ENCODE measurements at places on chromosomes 12 and 14.

DNA sequence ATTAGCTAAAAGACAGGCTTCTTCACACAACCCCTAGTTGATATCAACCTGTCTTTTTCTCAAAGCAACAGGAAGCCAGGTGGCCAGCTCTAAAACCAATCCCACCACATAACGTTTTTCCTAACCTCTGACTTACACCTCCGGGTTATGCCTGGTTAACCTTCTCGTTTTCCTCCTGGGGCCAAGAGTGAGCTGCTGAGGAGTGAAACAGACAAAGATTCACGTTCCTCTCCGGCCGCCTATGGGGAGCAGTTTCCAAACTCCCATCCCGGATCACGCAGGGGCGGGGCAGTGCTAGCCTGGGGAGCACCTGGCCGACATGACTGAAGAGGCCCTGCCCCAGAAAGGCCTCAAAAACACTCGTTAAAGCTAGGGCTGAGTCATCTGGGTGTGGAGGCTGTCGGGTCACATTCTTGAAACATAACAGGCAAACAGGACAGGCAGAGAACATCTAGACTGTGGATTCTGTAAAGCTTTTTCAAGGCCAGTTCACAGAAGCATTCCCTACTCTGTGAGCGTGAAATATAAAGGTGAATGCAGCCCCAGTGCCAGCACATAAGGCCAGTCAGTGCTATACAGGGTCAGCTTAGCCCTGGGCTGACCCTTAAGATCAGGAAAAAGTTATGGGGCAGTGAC is 25.9 kb upstream of the LGALS3 start:
- no peak for DNase-seq

- no peak for DNase-seq
These were observed 868 bp downstream of the SPATA7 start for GRCh38 chr14:88386256-88386794.

DNA sequence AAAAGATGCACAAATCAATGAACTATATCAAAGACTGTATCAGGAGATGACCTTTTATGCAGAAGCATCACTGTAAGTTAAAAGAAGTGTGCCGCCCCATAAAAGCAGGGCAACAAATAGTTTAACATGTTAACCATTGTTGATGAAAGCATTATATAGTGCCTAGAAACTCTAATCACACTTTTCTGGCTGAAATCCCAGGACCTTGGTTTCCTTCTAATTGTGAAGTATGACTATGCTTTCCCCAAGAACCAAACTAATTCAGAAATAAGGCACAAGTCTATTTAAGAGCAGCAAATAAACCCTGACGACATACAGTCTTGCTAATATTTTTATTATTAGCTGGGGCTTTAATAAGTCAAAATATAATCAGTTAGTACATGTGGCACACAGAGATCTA is 21.7 kb downstream of the RACGAP1 start:
- no peak for DNase-seq

DNA sequence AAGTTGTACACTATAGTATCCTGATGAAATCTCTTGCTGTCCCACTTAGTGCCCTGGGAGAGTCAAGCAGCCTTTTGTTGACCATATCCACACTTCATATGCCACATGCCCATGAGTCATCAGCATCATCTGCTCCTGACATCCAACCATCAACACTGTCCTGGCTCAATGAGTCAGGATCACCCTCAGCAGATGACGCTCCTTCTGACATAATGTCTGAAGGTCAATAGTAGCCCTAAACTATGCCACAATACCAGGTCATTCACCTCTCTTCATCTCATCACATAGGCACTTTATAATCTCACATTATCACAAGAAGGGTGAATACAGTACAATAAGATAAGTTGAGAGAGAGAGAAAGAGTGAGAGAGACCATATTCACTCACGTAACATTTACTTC is 369.0 kb upstream of the FAR2 start:
- no peak for DNase-seq

GRCh38 chr12:124921200-124922031 is 7.0 kb upstream of the UBC start:
- DNase-seq, result no peak

DNA sequence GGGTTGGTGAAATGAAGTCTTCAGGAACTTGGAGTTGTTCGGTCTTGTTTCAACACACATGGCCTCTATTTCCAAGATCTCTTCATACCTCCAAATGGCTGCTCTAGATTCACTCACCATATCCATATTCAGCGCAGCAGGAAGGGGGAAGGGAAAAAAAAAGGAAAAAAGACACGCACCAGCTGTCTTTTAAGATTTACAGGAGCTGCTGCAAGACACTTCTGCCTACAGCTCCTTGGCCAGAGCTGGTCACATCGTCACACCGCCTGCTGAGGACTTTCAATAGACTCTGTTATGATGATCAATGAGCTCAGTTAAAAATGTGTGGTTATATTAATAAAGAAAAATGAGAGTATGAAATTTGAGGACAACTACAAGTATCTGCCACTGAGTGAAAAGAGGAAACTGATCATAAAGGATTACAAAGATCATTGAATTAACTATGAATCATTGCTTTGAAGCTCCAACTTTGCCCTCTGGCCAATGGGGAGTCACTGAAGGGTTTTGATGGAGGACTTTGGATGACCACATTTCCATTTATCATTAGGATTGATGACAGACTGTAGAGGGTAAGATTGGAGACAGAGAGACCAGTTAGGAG is 182.1 kb upstream of the HMGA2 start:
- DNase-seq, result no peak

GRCh38 chr12:90268574-90268973 is 559.9 kb upstream of the ATP2B1 start:
- DNase-seq, result no peak

GRCh38 chr14:77989441-77989991 is 180.7 kb upstream of the NRXN3 start:
- peak; percentile 82 for DNase-seq

- no peak for DNase-seq
These were observed 88.3 kb downstream of the TESC start for GRCh38 chr12:117010693-117011451.

DNA sequence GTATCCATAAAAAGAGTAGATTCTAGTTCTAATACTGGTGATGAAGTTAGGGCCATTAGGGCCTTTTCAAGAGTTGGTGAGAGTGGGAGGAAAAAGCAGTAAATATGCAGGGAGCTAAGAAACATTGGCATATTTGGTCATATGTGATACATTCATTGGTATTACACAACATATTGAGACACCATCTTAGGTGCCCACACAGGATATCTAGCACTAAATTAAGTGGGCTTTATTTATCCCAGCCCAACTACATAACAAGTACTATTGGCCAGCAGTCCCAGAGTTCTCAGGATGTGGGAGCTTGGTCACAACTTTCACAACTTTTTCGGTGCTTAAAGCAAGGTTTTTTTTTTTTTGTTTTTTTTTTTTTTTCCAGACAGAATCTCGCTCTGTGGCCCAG is 2.0 kb upstream of the ING4 start:
- no peak for DNase-seq

GRCh38 chr14:69244946-69245345 is 15.0 kb upstream of the GALNT16 start:
- DNase-seq, result no peak

GRCh38 chr12:74641694-74642093 is 104.1 kb downstream of the ATXN7L3B start:
- DNase-seq, result no peak

DNA sequence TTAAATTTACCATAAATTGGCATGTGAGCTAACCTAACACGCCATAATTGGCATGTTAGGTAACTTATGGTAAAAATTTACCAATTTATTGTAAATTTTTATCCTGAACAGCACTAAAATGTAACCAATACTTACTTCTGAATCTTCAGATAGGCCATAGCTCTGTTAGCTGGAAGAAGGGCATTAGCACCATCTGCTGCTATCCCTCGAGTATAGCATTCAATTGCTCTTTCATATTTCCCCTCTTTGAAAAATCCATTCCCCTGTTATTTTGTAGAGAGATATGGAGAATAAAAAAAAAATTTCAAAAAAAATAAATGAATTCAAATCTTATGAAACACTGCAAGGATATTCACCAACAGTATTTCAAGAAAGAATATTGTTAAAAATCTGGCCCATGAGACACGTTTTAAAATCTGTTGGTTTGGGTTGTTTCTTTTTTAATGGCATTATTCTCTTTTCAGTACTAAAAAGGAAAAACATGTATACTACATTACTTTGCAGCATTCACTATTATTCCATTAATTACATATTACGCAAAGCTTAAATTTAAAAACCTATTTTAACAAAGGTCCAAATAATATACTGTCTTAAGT is 19.1 kb downstream of the RPAP3 start:
- no peak for DNase-seq

DNA sequence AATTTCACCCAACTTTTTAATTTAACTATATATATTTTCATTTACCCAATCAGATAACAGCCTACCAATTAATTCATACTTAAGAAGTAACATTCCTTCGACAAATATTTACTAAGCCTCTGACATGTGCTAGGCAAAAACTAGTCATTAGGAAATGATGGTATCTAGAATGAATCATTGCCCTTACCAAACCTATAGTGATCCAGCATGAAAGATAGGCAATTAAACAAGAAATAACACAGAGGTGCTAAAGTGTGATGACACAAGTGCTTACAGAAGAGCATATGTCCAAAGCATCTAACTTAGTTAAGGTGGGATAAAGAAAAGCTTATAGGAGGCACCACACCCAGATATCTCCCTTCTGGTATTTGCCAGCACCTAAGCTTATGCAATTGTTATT is 166.5 kb upstream of the RASSF8 start:
- no peak for DNase-seq

DNA sequence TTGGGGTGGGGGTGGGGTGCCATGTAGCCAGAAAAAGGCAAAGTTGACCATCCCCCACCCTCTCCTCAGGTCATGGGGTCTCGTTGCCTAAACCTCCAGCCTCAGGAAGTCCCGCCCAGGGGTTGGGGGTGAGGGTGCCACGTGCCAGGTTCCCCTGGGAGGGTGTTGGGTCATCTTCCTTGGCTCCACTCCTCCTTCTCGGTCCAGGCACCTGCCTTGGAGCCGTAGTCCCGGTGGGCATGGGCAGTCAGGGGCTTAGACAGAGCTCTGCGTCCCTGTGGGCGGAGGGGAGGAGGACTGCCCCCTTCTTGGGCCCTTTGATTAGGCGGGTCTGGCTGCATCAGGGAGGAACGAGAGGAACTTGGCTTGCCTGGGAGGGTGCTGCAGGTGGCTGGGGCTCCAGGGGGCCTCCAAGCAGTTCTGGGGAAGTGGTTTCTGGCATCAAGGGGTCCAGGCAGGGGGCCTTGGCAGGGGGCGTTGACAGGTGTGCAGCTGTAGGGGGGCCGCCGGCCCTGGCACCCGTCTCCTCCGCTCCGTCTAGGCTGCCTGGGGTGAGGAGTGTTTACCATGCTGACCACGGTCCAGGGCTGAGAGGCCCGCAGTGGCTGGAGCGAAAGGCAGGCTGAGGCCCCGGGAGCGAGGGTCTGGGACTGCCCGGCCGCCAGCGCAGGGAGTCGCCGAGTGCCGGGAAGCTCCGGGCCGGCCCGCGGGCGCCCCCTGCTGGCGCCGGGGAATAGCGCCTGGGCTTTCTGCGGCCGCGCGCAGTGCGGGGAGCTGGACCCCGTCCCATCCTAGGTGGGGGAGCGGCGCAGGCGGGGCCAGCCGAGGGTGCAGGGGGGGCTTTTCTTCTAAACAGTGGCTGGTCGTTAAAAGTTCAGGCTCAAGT is 7.9 kb downstream of the SETD1B start:
- DNase-seq, result no peak

GRCh38 chr12:6420364-6420763 is 24.4 kb upstream of the CD27 start:
- DNase-seq, result no peak

GRCh38 chr14:82445810-82446570 is 912.3 kb upstream of the SEL1L start:
- DNase-seq, result no peak

- DNase-seq, result no peak
These were observed 47.8 kb downstream of the LRCOL1 start for GRCh38 chr12:132562489-132563021.

DNA sequence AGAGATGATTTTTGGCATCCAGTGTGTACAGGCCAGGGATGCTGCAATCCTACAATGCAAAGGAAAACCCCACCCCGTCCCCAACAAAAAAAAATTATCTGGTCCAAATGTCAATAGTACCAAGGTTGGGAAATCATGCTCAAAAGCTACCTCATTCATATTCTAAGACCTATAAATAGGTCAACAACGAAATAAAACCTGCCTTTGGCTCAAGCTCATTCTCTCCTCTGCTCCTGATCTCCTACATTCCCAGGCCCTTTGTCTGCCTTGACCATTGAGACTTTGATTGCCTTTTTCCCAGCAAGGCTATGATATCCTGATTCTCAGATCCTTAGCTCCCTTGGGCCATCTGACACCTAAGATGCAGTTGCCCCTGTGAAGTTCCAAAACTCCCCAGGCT is 30.0 kb downstream of the ANKS1B start:
- no peak for DNase-seq

GRCh38 chr14:68755016-68755353 is 37.9 kb downstream of the ZFP36L1 start:
- no peak for DNase-seq

- no peak for DNase-seq
These were observed 86.1 kb downstream of the NCOR2 start for GRCh38 chr12:124481257-124481750.

- no peak for DNase-seq
These were observed 292.9 kb upstream of the GRIP1 start for GRCh38 chr12:66971816-66972215.

DNA sequence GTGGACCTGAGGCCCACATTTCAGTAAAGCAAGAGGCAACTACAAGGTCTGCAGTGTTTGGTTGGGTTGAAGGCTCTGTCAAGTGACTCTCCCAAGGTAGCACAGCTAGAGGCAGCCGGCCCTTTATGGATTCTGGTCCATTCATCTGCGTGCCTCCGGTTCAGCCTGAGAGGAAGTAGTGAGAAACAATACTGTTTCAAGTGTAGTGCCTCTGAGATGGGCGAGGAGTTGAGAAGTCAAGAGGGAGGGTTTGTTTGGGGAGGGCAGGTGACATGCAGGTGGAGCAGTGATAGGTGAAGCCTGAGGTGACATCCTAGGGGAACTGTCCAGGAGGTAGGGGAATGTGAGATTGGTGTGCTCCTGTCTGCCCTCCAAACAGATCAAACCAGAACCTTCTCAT is 933.5 kb downstream of the VRK1 start:
- DNase-seq, result no peak

DNA sequence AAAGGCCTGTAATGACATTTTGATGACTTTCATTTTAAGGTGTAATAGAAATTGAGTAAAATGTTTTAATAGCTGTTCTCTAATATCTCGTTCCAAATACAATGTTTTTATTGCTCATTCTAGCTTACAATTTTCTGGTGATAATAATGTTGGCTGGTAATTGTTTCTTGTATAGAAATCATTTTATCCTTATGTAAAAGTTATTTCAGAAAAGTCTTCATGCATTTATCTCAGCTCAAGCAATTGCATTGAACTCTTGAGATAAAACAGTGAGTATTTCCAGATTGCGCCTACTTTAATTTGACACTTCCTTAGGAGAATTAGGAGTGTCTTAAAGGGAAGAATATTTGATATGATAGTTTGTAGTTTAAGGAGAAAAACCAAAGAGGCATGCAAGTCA is 4.0 kb downstream of the RMST start:
- no peak for DNase-seq

- DNase-seq, result no peak
These were observed 610.7 kb upstream of the TMEM132C start for GRCh38 chr12:127656266-127656665.

DNA sequence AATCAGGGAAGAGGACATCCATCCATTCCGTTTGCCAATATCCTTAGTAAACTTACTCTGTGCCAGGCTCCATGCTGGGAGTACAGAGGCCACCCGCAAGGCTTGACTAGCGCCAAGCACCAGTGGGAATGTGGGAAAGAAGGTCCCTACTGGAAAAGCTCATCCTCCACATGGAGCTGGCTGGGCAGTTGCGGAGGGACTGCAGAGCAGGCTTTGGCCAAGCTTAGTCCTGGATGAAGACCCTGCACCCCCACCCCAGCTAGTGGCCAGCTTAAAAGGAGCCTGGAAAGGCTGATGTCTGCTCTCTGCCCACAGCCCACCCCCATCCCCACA is 22.4 kb upstream of the EIF2B2 start:
- DNase-seq, result no peak

Measured in C1 segment of cervical spinal cord (tissue), 14 donors.